ENCODE measurements at places on chromosomes 13 and 19. TPM values are rescaled to one million over a fixed set of nuclear protein-coding genes. Genes with fewer than 3 reads are reported as not detected.

The KLF2 gene
- polyA plus RNA-seq = 51.4 TPM

The DNM2 gene
- 53.0 TPM for polyA plus RNA-seq

DNA sequence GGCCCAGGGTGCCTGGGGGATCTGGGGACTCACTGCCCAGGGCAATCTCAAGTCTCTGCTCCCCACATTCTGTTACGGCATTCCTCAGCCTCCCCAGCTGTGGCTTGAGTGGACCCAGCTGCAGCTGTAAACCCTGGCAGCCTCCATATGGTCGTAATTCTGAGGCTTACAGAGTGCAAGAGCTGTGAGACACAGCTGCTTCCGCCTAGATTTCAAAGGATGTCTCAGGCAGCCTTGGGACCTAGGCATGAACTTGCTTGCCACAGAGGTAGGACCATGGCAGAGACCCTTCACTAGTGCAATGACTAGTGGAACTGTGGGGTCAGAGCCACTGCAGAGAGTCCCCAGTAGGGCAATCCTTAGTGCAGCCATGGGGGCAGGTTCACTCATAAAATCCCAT, 297.5 kb downstream of the ENOX1 start:
- peaks cover 5% of the 10 kb centered on the region for H3K4me1 ChIP-seq
- H3K36me3 ChIP-seq = no peaks in the 10 kb centered on the region
- H3K27ac ChIP-seq = no peak overlapping the region

DNA sequence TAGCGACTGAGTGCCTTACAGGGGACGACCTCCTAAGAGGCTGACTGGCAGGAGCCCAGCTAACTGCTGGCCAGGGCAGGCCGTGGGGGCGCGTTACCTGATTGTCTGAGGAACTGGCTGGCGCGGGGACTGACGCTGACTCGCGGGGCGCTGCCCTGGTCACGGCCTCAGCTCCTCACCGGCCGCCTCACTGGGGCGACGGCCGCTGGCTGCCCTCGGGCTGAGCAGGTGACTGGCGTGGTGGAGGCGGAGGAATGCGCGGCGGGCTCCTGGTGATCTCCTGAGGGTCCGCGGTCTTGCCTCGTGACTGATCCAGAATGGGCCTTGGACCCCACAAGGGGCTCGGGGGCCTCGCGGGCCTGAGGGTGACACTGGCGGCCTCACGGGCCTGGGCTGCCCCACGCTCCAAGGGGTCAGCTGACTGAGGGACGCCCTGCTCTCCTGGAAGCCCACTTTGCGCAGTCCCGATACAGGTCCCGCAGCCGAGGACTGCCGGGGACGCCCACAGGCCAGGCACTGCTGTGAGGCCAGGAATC, 39.3 kb downstream of the SIGLEC7 start:
- peaks cover 41% of the 10 kb centered on the region for H3K4me1 ChIP-seq
- DNase-seq = no peak
- no peaks in the 10 kb centered on the region for H3K36me3 ChIP-seq
- peaks cover 8% of the 10 kb centered on the region for H3K27me3 ChIP-seq
- no peak overlapping the region for H3K27ac ChIP-seq

- DNase-seq = no peak
- peak within 1 kb of the TSS; percentile 60 for H3K4me3 ChIP-seq
- peak within 1 kb of the TSS; percentile 97 for H3K27ac ChIP-seq
These were observed at the start of gene C5AR2 for GRCh38 chr19:47331931-47332547. Gene C5AR2 (plus strand): TSS chr19:47332175. CDS start chr19:47340800, 8,625 bp downstream.
